ENCODE measurements at places on chromosomes 5 and 9.

DNA sequence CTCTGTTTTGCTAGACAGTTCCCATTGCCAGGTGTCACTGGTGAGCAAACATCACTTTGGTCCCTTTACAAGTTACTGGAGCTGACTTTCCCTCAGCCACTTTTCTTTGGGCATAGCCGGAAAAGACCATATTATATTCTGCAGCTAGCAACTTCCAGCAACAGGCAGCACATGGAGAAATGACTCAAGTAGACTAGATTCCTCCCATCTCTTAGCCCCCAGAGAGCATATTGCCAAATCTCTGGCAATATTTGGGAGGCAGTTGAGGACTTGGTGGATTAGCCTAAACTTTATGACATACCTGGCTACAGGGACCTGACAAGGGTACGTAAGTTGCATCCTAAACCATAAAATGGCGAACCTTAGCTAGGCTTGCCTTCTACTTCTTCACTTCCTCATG, 204.7 kb upstream of the MPDZ start:
- no peak for DNase-seq

DNA sequence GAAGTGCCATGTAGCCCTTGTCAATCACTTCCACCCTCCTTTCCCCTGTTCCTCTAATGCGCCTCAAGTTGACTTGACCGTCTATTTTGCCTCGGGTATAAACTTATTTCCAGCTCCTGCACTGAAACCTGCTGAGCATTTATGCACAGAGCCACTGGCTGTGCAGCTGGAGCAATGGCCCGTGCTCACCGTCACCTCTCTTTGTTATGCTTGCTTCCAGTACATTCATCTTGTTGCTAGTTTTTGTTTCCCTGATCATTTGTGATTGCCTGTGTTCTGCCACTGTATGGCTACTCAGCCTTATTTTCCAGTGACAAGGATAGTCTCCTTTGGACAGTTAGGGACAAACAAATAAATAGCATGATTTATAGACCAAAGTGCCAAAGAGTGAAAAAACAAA, 183.1 kb upstream of the C9orf72 start:
- no peak for DNase-seq

DNA sequence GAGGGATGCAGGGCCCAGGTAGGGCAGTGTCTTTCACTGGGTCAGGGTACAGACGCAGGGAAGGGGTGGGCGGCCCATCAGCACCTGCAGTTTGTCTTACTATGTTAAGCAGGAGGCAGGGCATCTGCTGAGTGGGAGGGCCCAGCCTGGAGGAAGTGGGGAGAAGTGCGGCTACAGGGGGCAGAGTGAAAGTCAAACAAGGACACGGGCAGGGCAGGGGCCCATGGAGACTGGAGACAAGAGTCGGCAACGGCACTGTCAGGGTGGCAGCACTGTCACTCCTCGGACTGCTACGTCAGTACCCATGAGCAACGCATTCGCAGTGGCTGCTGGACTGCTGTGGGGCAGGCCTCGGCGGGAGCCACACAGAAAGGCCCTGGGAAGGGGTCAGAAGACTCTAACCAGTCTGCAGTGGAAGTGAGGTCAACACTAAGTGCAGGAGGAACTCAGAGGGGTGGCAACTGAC, 19.7 kb downstream of the CAMSAP1 start:
- peak; percentile 27 for DNase-seq

- DNase-seq: no peak
Observed at GRCh38 chr5:58326022-58326421, 133.9 kb downstream of the PLK2 start.

DNA sequence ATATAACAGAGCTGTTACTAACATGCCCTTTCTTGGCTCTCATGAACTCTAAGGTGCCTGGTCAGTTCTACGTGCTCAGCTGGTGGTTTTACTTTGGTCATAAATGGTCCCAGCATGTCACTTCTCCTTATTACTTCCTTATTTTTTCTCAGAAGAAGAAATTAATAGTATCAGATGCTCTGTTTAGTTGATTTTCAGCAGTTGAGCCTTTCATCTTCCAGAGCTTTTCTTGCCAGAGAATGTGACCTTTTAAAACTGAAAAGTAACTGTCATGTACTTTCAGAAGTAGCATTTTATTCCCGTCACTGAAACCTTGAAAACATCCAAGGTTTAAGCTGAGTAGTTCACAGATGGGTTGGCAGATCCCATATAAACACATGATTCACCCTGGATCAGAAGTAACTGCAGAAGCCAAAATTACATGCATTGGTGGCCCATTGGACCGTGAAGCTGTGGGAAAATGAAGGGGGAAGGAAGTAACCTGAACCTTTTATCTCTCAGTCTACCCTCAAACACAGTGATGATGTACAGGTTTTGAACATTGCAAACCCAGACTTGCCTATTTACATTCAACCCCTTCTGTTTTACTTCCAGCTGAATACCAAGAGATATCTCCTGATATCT, 50.5 kb downstream of the HACD4 start:
- DNase-seq: no peak

- no peak for DNase-seq
Observed at GRCh38 chr9:12516031-12516430, 177.2 kb upstream of the TYRP1 start.

All from stimulated activated CD8-positive, alpha-beta memory T cell treated with anti-CD3 and anti-CD28 coated beads, Interleukin-15, amount 100 ng/mL, for 4 hours (primary cell).